Thoracic aorta (tissue), 2 donors: ENCODE measurements at places on chromosomes 7 and 10. TPM values are rescaled to one million over a fixed set of nuclear protein-coding genes. Genes with fewer than 3 reads are reported as not detected.

DNA sequence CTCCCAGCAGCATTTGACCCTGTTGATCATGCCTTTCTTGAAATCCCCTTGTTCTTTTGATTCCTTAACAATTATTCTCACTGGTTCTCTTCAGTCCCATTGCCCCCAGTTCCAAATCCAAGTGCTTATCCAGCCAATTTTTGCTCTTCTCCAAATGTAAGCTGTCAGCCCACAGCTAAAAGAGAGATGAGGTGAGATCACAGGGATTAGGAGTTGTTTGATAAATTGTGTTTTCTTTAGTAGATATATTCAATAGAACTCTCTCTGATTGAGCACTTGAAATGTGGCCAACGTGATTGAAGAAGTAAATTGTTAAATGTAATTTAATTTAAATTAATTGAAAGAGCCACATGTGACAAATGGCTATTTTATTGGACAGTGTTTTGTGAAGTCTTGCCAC is 76.6 kb upstream of the NME8 start:
- no peak for DNase-seq
- no peaks in the 10 kb centered on the region for H3K27me3 ChIP-seq
- H3K4me1 ChIP-seq = no peaks in the 10 kb centered on the region
- no peak overlapping the region for H3K27ac ChIP-seq
- H3K4me3 ChIP-seq = no peak overlapping the region

DNA sequence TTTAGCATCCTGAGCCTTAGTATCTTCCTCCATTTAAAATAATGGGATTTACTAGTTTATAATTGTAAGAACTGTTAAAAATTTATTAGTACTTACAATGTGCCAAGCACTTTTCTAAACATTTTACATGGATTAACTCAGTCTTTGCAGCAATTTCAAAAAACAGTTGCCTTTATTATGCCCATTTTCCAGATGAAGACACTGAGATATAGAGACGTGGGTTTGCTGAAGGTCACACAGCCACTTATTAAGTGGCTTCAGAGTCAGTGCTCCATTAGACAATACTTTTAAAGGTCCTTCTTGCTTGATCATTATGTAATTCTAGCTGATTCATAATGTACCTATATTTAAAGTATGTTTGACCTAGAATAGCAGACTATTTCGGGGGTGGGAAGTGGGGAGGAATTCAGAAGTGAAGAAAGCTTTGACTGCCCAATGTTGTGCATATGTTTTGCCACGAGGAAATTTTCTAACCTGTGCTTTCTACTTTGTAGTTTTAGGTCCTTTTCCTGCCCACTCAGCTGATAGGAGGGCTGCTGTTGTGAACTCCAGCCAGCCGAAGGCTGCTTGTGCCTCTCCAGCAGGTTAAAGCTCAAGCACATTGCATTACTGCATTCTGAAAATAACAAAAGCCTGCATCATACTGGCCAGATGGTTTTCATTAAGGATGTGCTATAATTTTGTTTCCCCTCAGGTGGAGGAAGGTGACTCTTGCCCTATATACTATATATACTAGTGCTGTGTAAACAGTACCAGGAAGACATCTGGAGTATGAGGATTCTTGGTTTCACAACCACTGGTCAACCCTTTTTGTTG is 4.3 kb downstream of the PLEKHA8 start:
- DNase-seq = no peak
- no peak overlapping the region for H3K4me3 ChIP-seq
- H3K36me3 ChIP-seq = no peaks in the 10 kb centered on the region
- H3K27ac ChIP-seq = no peak overlapping the region

- no peak for DNase-seq
- H3K4me3 ChIP-seq = peak overlapping the region; percentile 23
- no peaks in the 10 kb centered on the region for H3K36me3 ChIP-seq
- H3K27me3 ChIP-seq = no peaks in the 10 kb centered on the region
- peaks cover 24% of the 10 kb centered on the region for H3K4me1 ChIP-seq
- H3K27ac ChIP-seq = peak overlapping the region; percentile 81
These were observed 2.1 kb upstream of the FLNC start for GRCh38 chr7:128827971-128828711.

- no peaks in the 10 kb centered on the region for H3K27me3 ChIP-seq
- no peaks in the 10 kb centered on the region for H3K36me3 ChIP-seq
- H3K27ac ChIP-seq = no peak overlapping the region
These were observed 2.2 kb downstream of the BBIP1 start for GRCh38 chr10:110916554-110917346.

DNA sequence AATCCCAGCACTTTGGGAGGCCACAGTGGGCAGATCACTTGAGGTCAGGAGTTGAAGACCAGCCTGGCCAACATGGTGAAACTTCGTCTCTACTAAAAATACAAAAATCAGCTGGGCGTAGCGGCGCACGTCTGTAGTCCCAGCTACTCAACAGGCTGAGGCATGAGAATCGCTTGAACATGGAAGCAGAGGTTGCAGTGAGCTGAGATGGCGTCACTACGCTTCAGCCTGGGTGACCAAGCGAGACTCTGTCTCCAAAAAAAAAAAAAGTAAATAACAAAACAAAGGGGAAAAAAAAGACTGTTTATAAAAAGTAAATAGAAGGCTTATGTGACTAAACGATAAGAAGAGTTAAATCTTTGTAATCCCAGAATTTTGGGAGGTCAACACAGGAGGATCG is 15.0 kb upstream of the DNMBP start:
- H3K4me3 ChIP-seq = no peak overlapping the region
- H3K27ac ChIP-seq = no peak overlapping the region
- H3K4me1 ChIP-seq = no peaks in the 10 kb centered on the region
- DNase-seq = no peak
- no peaks in the 10 kb centered on the region for H3K36me3 ChIP-seq

DNA sequence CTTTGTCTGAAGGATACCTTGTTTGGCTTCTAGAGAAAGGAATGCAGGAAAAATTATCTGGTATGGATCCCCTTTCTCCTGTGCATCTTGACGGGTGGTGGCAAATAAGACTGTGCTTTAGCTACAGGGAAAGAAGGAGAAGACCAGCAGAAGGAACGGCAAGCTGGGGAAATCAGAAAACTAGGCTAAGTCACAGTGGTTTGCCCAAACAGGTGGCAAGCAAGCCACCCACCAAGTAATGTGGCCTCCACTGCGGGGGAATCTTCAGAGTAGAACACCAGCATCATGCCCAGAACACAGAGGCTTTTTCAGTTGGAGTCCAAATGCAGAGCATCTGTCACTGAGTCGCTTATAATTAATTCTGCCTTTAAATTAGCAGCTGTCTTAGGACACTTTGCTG is 282.8 kb downstream of the PHF14 start:
- no peaks in the 10 kb centered on the region for H3K36me3 ChIP-seq
- H3K27ac ChIP-seq = no peak overlapping the region
- H3K4me1 ChIP-seq = no peaks in the 10 kb centered on the region

- peaks cover 4% of the 10 kb centered on the region for H3K4me1 ChIP-seq
- peaks cover 2% of the 10 kb centered on the region for H3K27me3 ChIP-seq
- H3K27ac ChIP-seq = no peak overlapping the region
- no peak for DNase-seq
- H3K36me3 ChIP-seq = no peaks in the 10 kb centered on the region
- H3K4me3 ChIP-seq = no peak overlapping the region
These were observed 31.5 kb downstream of the PRSS2 start for GRCh38 chr7:142802301-142802700.

- no peaks in the 10 kb centered on the region for H3K36me3 ChIP-seq
- no peak overlapping the region for H3K4me3 ChIP-seq
- H3K4me1 ChIP-seq = no peaks in the 10 kb centered on the region
- no peaks in the 10 kb centered on the region for H3K27me3 ChIP-seq
- H3K27ac ChIP-seq = no peak overlapping the region
- DNase-seq = no peak
These were observed 75.7 kb downstream of the AKR1D1 start for GRCh38 chr7:138151731-138152577.

DNA sequence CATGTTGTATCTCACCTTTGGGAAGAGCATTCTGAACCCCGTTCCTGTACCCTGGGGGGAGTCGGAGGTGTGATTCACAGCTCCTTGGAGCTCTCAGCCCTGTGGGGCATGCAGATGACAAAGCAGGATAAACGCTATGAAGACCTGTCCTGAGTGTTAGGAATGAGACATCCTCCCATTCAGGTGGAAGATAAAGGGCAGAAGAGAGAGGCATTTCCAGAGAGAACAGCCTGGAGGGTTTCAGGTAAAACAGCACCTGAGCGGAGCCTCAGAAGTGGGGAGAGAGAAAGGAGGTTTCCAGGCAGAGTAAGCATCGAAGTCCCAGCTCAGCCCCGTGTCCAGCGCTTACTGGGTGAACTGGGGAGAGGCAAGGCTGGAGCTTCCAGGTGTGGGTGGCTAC is 288.9 kb downstream of the KLF6 start:
- no peaks in the 10 kb centered on the region for H3K36me3 ChIP-seq
- H3K4me3 ChIP-seq = no peak overlapping the region
- peaks cover 10% of the 10 kb centered on the region for H3K4me1 ChIP-seq
- H3K27ac ChIP-seq = no peak overlapping the region
- no peaks in the 10 kb centered on the region for H3K27me3 ChIP-seq

Gene CYP3A4
- not detected for total RNA-seq

Gene GDF10
- 2.5 TPM for total RNA-seq

Gene FAM25C
- total RNA-seq = not detected

Gene ZSCAN25
- 13.4 TPM for total RNA-seq

Gene SFRP4
- total RNA-seq = 53.3 TPM

Gene STEAP1B
- 1.1 TPM for total RNA-seq

Gene AKR1C8
- total RNA-seq = not detected

Gene KLLN
- total RNA-seq = 0.14 TPM
